ENCODE measurements at places on chromosomes 5 and 9.

- DNase-seq, result no peak
Observed at GRCh38 chr5:152882621-152883020, 477.5 kb upstream of the NMUR2 start.

DNA sequence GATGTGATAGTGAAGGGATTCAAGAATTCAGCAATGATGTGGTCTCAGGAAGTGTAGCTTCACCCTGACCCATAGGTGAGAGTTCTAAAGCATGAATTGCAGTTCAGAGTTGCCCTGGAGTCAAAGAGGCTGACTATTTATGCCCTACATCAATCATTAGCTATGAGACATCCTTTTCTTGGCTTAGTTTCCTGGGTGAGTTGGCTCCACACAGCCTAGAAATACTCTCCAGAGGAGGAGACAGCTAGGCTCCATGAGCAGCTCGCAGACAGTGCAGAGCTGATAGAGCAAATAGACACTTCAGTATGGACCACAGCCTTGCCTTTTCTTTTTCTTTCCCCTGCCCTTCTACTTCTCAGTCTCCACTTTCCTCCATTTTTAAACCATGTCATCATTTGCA, 1651.8 kb downstream of the MAT2B start:
- no peak for DNase-seq

- no peak for DNase-seq
Observed at GRCh38 chr9:134175808-134176598, 11.6 kb upstream of the RNU6ATAC start.

- peak; percentile 49 for DNase-seq
Observed at GRCh38 chr5:102223542-102224477, 72.3 kb downstream of the SLCO4C1 start.

GRCh38 chr5:43104057-43104456, 16.7 kb upstream of the ZNF131 start:
- no peak for DNase-seq

All from activated CD4-positive, alpha-beta T cell treated with anti-CD3 and anti-CD28 coated beads, Interleukin-2, Interleukin-6, amounts not matched to agents 100 ng/mL and 50 ng/mL, durations not matched to agents 16 hours and 8 hours (primary cell).